ENCODE measurements at places on chromosomes 2 and 18.

GRCh38 chr2:134056173-134056572 lies 197.7 kb upstream of the MGAT5 start:
- no peak for DNase-seq

DNA sequence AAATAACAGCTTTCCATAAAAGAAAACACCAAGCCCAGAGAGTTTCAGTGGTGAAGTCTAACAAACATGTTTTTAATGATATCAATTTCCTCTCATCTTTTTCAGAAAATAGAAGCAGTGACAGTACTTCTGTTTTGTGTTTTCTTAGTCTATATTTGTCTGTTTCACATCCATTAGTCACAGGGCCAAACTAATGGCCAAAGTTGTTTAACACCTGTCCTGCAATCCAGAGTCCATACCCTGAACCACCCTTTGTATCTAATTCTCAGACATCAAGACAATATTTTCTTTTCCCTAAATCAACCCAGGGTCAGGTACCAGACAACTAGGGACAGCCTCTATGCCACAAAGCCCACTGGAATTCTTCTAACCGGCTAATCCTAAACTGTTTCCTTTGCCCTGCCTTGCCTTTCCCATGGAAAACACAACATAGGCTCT lies 25.9 kb downstream of the TMSB10 start:
- DNase-seq: no peak

GRCh38 chr18:47151439-47151838 lies 1.1 kb upstream of the HDHD2 start:
- no peak for DNase-seq

DNA sequence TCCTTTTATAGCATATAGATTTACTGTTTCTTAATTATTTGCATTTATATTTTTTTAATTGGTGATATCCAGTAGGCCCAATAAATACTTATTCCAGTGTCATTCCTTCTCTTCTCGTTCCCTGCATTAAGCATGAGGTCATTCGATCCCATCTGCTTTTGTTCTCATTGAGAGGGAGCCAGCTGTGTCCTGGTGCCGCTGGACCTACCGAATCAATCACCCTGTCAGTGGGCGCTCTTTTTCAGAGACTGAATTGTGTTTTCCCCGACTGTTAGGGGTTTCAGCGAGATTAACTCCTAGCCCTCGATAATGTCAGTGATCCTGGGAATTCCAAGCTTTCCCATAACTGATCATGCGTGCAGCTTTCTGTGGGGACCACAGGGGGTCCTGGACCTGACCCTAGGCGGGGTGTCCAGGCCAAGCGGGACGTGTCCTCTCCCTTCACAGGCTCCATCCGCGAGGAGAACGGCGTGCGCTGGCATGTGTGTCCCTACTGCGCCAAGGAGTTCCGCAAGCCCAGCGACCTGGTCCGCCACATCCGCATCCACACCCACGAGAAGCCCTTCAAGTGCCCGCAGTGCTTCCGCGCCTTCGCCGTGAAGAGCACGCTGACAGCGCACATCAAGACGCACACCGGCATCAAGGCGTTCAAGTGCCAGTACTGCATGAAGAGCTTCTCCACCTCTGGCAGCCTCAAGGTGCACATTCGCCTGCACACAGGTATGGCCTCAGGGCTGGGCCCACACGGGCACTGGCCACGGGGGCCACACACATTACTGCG lies 72.4 kb downstream of the ZNF236 start:
- DNase-seq: no peak

GRCh38 chr2:43111788-43112554 lies 114.4 kb downstream of the ZFP36L2 start:
- DNase-seq: no peak

DNA sequence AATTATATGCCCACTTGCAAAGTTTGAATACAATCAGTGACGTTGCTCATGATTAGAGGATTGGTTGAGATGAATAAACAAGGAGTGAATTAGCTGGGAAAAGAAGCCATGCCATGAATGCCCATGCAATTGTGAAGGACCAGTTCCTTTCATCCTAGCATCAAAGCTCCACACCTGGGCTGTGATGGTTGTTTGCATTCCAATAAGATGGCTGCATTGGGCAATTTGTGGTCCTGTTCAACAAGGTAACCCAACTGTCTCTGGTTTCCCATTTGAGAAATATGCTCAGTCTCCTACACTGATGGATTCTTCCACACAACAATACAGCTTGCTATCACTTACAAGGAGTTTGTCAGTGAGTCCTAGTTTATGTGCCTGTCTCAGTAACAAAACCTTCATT lies 550.2 kb downstream of the STK39 start:
- DNase-seq: no peak

- DNase-seq: no peak
Observed at GRCh38 chr2:1492711-1493430, 79.6 kb downstream of the TPO start.

DNA sequence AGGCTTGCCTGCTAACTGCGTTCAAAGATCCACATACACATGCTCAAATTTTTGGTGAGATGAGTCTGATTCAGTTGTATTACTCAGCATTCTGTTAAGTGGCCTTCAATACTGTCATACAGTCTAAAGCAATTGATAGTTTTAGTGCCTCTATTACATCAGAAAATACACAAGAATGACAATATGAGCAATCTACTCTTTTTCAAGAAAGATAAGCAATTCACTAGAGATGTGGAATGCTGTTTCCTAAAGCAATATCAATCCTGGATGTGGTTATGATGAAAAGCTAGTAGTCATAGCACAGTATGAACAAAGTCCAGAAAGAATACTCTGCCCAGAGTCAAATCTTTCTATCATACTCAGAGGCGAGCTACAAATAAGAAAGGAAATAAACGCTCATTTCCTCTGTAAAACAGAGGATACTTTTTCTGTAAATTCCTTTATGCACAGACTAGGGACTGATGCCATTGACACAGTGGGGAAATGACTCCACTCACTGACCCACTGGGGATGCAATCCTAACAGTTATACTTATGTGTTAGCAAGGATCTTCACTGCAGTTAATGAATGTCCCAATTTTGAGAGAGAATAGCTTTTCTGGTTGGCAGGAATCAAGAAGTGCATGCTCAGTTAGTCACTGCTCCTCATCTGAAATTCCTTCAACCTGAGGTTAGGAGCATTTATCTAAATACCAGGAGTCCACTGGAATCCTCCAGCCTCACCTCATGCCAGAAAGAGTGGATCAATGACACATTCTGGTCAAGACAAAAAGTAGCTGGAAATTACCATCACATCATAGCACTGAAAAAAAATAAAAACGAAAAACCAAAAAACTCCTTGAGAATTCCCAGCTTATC lies 83.3 kb downstream of the PDE11A start:
- DNase-seq: no peak

GRCh38 chr2:23487735-23488492 lies 102.9 kb downstream of the KLHL29 start:
- no peak for DNase-seq

- DNase-seq: no peak
Observed at GRCh38 chr18:13309031-13309747, 90.6 kb downstream of the LDLRAD4 start.

DNA sequence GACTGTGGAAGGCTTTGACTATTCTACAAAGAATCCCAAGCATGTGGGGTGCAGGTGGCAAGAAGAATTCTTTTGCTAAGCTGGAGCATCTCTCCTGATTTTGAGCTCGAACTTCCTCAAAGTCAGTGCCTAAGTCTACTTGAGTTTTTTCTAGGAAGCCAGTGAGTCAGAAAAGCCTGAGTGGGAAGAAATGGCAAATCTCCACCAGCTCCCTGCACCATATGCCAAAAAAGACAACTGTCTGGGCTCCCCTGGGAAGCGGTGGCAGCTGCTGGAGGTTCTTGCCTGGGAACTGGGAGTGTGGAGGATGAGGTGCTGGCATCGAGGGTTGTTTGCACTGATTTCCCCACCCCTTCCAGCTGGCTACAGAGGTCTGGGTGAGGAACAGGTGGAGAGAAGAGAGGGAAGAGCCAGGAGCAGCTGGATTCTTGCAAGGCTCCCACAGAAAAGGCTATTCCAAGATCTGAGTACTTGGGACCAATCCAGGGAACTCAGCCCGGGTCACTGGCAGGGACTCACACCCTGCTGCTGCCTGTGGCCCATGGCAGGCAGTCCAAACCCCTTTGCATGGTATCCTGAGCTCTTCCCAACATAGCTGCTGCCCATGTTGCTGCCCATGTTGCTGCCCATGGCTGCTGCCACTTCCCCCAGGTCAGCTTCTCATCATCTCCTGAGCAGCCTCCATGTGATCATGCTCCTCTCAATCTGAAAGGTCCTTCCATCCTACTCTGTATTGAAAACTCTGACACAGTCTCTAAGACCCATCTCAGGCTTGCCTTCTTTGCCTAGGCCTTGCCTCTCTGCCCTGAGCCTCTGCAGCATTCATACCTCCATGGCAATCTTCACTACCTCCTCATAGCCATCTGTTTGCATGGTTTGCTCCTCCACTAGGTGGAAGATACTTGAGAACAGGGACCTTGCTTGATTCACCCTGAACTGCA lies 128.3 kb upstream of the SPATS2L start:
- no peak for DNase-seq

DNA sequence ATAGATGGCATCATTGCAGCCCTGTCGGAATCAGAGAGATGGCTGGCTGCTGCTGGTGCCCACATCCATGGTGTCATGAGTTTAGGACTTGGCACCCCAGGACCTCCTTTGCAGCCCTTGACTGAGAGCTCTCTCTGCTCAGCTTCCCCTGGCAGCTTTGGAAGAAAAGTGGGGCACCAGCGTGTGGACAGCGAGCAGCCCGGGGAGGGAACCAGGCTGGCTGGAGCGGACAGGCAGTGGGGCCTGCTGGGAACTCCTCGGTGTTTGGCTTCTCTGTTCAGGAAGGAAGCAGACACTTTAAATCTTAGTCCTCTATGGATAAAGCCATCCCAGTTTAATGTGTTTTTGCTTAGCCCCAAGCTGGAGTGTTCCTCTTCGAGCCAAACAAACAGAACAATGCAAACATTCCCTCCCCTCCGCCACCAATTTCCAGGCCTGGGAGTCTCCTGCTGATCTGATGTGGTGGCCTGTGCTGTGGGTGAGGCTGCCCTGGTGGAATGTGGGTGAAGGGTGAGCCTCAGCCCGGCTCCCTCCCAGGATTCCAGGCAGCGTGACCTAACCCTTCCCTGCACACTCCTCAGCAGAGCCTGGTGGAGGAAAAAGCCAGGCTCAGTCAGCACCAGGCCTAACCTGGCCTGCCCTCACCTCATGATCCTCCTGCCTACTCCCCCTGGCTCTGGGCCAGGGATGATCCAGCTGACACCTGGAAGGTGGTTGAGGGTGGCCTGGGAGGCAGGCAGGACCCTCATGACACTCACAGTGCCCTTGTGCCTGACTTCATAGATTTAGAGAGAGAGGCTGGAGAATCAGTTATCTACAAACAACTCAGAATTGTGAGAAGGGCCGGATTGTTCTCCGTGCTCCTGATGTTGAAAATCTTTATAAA lies 21.6 kb upstream of the ITGB6 start:
- no peak for DNase-seq

- no peak for DNase-seq
Observed at GRCh38 chr2:238187618-238188548, 15.6 kb downstream of the ILKAP start.

All from esophagus squamous epithelium (tissue), 5 donors.